GM19239 (cell line): ENCODE measurements at places on chromosomes 1 and 21.

- DNase-seq, result no peak
These were observed 199.0 kb upstream of the DPYD start for GRCh38 chr1:98119796-98120195.

DNA sequence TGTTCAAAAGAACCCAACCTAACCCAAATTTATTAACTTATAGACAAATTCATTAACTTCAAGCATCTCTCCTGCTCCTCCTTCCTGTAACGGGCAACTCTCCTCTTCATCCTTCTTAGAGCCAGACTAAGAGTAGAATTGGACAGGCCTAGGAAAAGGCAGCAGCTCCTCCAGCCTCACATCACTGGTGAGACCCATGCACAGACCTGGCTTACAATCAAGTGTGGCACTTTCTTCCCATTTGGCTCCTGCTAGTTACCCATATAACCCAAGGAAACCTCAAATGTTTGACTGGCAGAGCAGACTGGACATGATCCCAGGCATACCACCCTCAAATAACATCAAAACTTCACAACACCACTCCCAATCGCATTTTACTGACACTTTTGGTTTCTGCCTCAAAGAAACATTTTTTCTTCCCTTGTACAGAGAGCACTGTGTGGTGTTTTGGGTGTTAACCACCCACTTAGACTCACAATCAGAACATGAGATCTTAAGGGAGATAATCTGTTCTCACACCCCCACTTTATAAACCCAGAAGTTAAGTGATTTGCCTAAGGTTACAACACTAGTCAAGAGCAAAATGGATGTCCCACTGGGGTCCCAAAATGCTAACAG, 101.4 kb downstream of the SIPA1L2 start:
- no peak for DNase-seq

- no peak for DNase-seq
These were observed 14.0 kb downstream of the INKA2 start for GRCh38 chr1:111725192-111725591.

- DNase-seq, result no peak
These were observed 2.7 kb downstream of the RAB29 start for GRCh38 chr1:205772607-205773032.

DNA sequence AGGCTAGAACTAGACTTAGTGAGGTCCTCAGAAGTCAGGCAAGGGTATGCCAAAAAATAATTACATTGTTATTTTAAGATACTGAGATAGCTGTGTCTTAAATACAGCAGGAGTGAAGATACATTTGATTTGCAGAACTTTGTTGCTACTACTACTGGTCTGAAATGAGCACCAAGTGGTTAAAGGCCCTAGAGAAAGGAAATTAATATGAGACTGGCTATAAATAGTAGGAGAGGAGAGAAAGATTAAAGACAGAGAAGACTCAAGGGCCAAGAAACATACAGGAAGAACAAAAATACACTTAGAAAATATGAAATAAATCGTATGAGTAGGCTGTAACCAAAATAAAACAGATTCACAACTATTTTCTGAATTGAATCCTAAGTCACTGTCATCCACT, 21.3 kb downstream of the HNRNPR start:
- no peak for DNase-seq

GRCh38 chr1:94036730-94037129, 84.2 kb downstream of the ABCA4 start:
- DNase-seq, result no peak

DNA sequence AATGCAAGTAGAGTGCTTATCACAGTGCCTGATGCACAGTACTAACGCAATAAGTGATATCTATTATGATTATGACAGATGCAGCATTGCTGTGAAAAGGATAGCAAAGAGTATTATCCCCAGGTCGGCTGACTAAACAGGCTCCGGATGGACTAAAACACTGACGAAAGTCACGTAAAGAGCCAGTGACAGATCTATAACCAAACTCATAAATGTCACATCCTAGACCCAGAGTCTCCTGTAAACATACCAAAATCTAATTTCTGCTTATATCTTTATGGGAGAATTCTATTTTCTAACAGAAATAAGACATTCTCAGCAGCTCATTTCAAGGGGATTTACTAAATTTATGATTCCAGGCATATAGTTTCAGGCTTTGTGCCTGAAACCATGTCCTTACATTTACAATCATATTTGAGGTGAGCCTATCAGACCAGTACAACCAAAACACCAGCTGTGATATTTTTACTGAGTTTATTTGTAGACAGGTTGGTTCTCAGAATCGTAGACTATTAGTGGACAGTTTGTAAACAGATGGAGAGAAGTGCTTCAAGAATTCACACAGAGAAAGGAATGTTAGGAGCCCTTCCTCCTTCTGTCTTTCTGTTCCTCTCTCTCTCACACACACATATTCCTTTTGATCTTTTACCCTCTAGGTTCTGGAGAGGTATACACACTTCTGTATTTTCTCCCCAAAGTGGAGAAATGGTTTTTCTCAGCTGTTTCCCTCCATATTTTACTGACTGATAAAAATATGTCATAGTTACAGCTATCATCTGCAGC, 52.4 kb upstream of the WDR26 start:
- no peak for DNase-seq

DNA sequence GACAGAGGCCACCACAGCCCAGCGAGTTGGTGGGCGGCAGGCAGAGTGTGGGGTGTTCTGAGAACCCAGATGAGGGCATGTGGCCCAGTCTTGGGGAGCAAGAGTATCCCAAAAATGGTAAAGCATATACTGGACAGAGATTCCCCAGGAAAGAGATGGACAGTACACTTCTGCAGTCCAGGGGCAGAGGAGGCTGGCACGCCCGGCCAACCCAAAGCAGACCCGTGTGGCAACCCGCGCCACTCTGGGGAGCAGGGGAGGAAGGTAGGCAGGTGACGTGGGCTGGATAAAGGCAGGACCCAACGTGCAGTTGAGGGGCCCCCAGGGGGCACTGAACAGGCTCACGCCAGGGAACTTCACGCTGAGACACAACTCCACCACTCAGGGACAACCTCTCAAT, 46.4 kb upstream of the RIPK4 start:
- DNase-seq, result no peak

- DNase-seq, result no peak
These were observed 31.9 kb downstream of the WNT9A start for GRCh38 chr1:227915564-227916553.

DNA sequence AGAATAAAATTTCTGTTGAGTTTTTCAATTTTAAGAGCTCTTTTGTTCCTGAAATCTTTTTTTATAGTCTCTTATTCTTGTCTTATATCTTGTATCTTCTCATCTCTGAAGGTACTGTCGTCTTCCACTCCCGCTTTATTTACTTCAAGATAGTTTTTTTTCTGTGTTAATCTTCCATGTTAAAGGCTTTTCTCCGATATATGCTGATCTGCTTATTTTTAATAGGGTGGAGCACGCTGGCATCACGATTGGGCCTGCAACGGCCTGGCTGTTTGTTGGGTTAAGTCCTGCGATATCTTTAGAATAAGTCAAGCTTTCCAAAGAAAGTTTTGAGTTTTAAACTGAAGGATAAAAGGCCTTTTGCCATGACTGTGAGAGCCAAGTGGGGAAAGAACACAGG, 35.7 kb downstream of the MRPS6 start:
- no peak for DNase-seq

GRCh38 chr1:100502052-100502792, 35.7 kb upstream of the GPR88 start:
- no peak for DNase-seq

DNA sequence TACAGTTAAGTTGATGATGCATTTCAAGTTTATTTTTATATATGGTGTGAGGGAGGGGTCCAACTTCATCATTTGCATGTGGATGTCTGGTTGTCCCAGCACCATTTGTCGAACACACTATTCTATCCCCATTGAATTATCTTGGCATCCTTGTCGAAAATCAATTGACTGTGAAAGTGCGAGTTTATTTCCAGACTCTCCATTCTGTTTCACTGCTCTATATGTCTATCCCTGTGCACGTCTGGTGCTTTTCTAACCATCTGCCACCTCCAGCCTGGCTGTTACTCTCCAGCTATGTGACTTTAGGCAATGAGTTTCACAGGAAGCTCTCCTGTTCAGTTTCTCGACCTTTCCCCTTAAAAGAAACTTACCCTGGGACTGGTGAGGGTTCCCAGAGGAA, 137.1 kb upstream of the KLHDC7A start:
- DNase-seq, result no peak

GRCh38 chr1:107198561-107198960, 57.7 kb downstream of the NTNG1 start:
- no peak for DNase-seq

DNA sequence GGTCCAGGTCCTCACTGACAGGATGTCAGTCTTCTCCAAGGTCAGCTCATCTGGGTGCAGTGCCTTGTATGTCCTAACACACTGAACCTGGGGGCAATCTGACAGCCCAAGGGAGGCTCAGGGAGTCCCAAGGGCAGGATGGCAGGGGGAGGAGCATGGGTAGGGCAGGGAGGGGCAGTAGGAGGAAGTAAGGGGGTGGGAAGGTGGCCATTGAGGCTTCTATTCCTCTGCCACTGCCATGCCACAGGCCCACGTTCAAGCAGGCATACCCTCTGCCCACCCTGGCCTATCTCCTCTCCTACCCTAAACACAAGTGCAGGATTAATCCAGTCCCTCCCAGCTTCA, 13.3 kb downstream of the ARHGEF19 start:
- no peak for DNase-seq

- DNase-seq, result no peak
These were observed 9.8 kb downstream of the SLAMF7 start for GRCh38 chr1:160748878-160749269.

DNA sequence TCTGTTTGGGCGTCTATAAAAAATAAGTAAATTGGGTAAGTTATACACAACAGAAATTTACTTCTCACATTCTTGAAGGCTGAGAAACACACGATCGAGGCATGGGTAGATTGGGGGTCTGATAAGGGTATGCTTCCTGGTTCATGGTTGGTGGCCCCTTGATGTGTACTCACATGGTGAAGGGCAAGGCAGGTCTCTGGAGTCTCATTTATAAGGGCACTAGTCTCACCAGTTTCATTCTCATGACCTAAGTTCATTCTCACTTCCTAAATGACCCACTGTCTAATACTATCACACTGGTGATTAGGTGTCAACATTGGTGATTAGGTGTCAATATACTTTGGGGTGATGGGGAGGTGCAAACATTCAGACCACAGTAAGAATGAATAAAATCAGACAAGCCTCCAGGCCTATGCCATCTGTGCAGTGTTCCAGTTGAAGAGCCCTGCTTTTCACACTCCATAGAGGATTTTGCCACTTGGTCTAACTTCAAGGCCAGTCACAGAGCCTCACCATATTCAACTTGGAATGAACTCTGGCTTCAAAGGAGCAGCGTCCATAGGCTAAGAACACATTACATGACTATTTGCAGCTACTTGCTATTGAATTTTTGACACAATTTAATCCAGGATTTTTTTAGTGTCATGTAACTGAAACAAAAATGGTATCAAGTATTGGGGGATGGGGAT, 2.5 kb upstream of the GBP4 start:
- DNase-seq, result no peak

DNA sequence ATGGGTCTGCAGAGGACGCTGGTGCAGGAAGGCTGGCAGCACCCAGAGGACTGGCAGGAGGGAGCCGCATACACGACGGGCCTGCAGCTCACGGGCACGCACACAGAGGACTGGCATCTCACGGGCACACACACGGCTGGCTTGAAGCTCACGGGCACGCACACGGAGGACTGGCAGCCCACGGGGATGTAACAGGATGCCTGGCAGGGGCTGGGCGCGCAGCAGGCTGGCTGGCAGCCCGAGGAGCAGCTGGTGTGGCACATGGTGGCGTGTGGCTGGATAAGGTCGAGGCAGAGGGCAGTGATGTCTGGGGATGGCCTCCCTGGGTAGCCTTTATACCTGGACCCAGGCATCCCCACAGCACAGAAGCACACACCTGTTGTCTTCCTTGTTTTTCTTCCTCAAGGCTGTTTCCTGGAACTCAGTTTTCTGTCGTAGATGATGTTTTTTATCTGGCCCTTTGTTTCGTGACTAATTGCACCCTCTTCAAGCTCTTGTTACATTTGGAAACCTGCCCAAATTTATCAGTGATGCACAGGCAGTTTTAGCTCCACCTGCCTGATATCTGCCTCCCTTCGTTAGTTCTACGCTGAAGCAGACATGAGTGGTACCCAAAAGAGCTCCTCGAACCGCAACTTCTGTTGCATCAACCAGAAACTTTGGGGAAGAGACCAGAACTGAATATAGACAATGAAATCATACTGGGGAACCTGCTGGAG, at the start of gene KRTAP12-1:
Gene KRTAP12-1 (minus strand): TSS at position 303 of the 719 bp plus-strand sequence. CDS start 40 bp downstream, at position 263.
- no peak for DNase-seq

GRCh38 chr21:43297989-43298388, 128.9 kb downstream of the SIK1 start:
- DNase-seq, result no peak

GRCh38 chr1:197544130-197544529, 231.2 kb downstream of the DENND1B start:
- DNase-seq, result no peak

- peak; percentile 28 for DNase-seq
These were observed 150.1 kb upstream of the SOD1 start for GRCh38 chr21:31509194-31510017.
